ENCODE measurements at places on chromosomes 6 and 20. TPM values are rescaled to one million over a fixed set of nuclear protein-coding genes. Genes with fewer than 3 reads are reported as not detected.

BPIFA3 gene
- total RNA-seq, result not detected

- no peaks in the 10 kb centered on the region for H3K27me3 ChIP-seq
- H3K36me3 ChIP-seq, result no peaks in the 10 kb centered on the region
- no peak for DNase-seq
- H3K4me1 ChIP-seq, result no peaks in the 10 kb centered on the region
- H3K4me3 ChIP-seq, result no peak overlapping the region
Measured at GRCh38 chr6:170485159-170485558, 67.9 kb downstream of the PSMB1 start.

- no peak for DNase-seq
- no peaks in the 10 kb centered on the region for H3K4me1 ChIP-seq
- no peaks in the 10 kb centered on the region for H3K27me3 ChIP-seq
- no peak overlapping the region for H3K27ac ChIP-seq
- H3K4me3 ChIP-seq, result no peak overlapping the region
Measured at GRCh38 chr6:36949636-36950035, 4.9 kb upstream of the PI16 start.

DSP gene
- total RNA-seq, result 163 TPM

PTCHD4 gene
- 0.75 TPM for total RNA-seq

DNA sequence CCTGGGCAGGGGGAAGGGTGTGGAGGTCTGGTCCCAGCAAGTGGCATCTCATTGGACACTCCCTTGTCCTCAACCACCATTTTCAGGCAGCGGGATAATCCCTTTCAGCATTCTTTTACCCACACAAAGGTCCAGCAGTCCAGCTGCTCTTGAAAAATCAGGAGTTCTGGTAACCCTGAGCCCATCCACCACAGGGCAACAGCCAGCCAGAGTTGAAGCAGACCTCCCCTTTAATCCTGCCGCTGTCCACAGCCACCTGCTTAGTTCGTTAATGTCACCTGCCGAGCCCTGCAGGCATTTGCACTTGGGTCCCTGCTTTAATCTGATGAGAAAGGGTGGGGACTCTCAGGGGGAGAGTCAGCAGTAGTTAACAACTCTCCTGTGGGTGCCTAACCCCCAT lies 11.1 kb downstream of the TMEM74B start:
- H3K27ac ChIP-seq, result no peak overlapping the region
- no peaks in the 10 kb centered on the region for H3K36me3 ChIP-seq
- H3K4me3 ChIP-seq, result no peak overlapping the region
- H3K4me1 ChIP-seq, result no peaks in the 10 kb centered on the region
- DNase-seq, result no peak

EDN3 gene
- total RNA-seq, result 13.1 TPM

DNA sequence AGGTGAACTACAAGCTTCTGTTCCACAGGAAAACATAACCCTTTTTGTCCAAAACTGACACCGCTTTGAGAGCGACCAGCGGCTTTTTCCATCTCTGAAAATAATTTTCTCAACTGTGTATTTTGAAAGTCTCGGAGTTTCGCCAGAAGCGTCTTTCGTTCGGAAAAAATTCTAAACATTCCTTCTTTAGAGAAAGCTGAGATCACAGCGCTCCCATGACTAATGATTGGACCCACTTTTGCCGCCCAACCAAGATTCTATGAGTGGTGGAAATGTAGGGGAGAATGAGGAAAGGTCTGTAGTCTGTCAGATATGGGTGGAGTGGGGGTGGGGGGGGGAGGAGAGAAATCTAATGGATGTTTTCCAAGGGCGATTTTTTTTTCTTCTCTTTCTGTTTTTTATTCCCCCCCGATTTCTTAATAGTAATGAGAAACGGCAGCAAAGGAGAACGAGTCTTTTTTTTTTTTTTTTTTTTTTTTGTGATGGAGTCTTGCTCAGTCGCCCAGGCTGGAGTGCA lies 189.3 kb downstream of the TRIM27 start:
- no peak overlapping the region for H3K4me3 ChIP-seq
- H3K27ac ChIP-seq, result no peak overlapping the region
- peaks cover 100% of the 10 kb centered on the region for H3K27me3 ChIP-seq
- H3K36me3 ChIP-seq, result no peaks in the 10 kb centered on the region
- no peaks in the 10 kb centered on the region for H3K4me1 ChIP-seq

SEL1L2 gene
- not detected for total RNA-seq

- no peak overlapping the region for H3K4me3 ChIP-seq
- no peak overlapping the region for H3K27ac ChIP-seq
- H3K27me3 ChIP-seq, result no peaks in the 10 kb centered on the region
- no peak for DNase-seq
Measured at GRCh38 chr6:109772883-109773431, 81.9 kb downstream of the FIG4 start.

PHACTR3 gene
- 5.4 TPM for total RNA-seq

WFDC10B gene
- total RNA-seq, result not detected

GRCh38 chr6:52725143-52725534 lies 38.1 kb downstream of the GSTA2 start:
- peak overlapping the region; percentile 75 for H3K27ac ChIP-seq
- no peaks in the 10 kb centered on the region for H3K36me3 ChIP-seq
- no peak overlapping the region for H3K4me3 ChIP-seq
- no peaks in the 10 kb centered on the region for H3K27me3 ChIP-seq
- DNase-seq, result peak; percentile 17
- H3K4me1 ChIP-seq, result peaks cover 12% of the 10 kb centered on the region

DNA sequence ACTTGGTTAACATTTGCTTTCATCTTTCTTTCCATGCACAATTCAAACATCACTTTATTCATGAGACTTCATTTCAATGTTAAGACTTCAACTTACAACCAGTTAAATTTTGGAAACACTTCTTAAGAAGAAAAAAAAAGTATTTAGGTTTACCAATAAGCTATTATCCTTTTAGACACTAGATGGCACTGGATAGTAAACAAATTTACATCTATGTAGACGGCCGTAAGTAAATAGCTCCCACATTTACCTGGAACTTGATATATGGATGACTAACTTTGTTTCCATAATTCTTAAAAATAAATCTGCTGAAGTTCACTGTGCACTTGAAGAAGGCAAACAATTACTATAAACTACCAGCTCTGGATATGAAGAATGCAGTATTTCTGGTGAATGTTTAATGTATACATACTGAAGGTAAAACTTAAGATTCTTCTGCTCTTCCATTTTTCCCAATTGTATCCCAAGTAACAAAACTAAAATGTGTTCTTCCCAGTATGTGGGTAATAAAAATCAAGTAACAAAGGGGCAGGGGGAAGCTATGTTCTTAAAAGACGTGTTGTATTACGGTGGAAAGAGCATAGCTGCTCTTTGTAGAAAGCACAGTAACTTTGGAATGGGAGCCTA lies 130.6 kb upstream of the C6orf118 start:
- no peaks in the 10 kb centered on the region for H3K27me3 ChIP-seq
- H3K4me1 ChIP-seq, result no peaks in the 10 kb centered on the region
- H3K36me3 ChIP-seq, result no peaks in the 10 kb centered on the region
- no peak for DNase-seq
- H3K4me3 ChIP-seq, result no peak overlapping the region
- H3K27ac ChIP-seq, result no peak overlapping the region

CLPSL1 gene
- not detected for total RNA-seq

- H3K36me3 ChIP-seq, result no peaks in the 10 kb centered on the region
- no peaks in the 10 kb centered on the region for H3K27me3 ChIP-seq
- H3K27ac ChIP-seq, result peak overlapping the region; percentile 12
Measured at GRCh38 chr20:23119456-23120216, 33.5 kb upstream of the CD93 start.

- no peaks in the 10 kb centered on the region for H3K27me3 ChIP-seq
- no peak overlapping the region for H3K4me3 ChIP-seq
- no peak overlapping the region for H3K27ac ChIP-seq
Measured at GRCh38 chr20:16662467-16662866, 67.4 kb upstream of the SNRPB2 start.

GRCh38 chr6:87572883-87573282 lies 16.9 kb downstream of the RARS2 start:
- no peaks in the 10 kb centered on the region for H3K36me3 ChIP-seq
- H3K27ac ChIP-seq, result no peak overlapping the region
- H3K4me1 ChIP-seq, result peaks cover 36% of the 10 kb centered on the region
- no peaks in the 10 kb centered on the region for H3K27me3 ChIP-seq
- no peak overlapping the region for H3K4me3 ChIP-seq

- H3K4me3 ChIP-seq, result no peak overlapping the region
- H3K4me1 ChIP-seq, result peaks cover 5% of the 10 kb centered on the region
- H3K27ac ChIP-seq, result no peak overlapping the region
- peaks cover 19% of the 10 kb centered on the region for H3K36me3 ChIP-seq
Measured at GRCh38 chr20:37396416-37397075, 50.6 kb downstream of the SRC start.

GRCh38 chr6:167951781-167952511 lies 45.5 kb upstream of the KIF25 start:
- DNase-seq, result no peak
- H3K27ac ChIP-seq, result no peak overlapping the region
- H3K4me1 ChIP-seq, result peaks cover 14% of the 10 kb centered on the region
- H3K36me3 ChIP-seq, result peaks cover 20% of the 10 kb centered on the region
- H3K27me3 ChIP-seq, result no peaks in the 10 kb centered on the region
- H3K4me3 ChIP-seq, result no peak overlapping the region

DNA sequence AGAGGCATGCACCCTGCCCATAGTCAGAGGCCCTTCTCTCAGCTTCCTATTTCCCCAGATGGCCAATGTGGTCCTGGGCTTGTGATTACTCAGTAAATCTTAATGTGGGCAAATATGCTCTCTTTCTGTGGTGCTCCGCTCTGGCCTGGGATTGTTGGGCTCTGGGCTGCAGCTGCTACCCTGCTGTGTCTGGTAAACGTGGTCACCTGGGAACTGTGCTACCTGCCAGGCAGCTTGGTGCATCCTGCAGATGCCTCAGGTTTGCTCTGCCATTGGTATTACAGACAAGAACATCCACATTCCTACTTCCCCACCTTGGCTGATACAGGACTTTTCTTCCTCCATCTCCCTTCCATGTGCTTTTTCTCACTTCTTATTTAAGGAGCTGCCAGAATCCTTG lies 611.5 kb upstream of the IMPG1 start:
- no peak for DNase-seq
- no peaks in the 10 kb centered on the region for H3K4me1 ChIP-seq
- no peak overlapping the region for H3K4me3 ChIP-seq
- no peaks in the 10 kb centered on the region for H3K27me3 ChIP-seq

DNA sequence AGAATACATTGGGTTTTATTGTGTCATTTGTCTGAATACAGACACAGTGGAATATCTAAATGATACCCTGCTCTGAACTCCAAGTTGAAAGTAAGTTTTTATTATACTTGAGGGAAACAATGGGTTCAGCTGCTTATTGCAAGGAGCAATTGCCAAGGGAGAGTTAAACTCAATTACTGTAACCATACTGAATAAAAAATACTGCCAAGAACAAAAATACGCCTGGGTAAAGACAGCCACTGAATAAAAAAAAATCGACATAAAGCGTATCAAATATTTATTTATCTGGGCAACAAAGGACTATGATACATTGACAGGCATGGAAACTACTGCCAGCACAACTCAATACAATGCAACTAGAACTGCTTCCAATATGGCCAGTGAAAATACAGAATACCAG lies 18.1 kb downstream of the TFAP2A start:
- H3K4me1 ChIP-seq, result no peaks in the 10 kb centered on the region
- peaks cover 100% of the 10 kb centered on the region for H3K27me3 ChIP-seq
- H3K4me3 ChIP-seq, result no peak overlapping the region
- no peak overlapping the region for H3K27ac ChIP-seq
- no peaks in the 10 kb centered on the region for H3K36me3 ChIP-seq

KCNK16 gene
- total RNA-seq, result not detected

DNA sequence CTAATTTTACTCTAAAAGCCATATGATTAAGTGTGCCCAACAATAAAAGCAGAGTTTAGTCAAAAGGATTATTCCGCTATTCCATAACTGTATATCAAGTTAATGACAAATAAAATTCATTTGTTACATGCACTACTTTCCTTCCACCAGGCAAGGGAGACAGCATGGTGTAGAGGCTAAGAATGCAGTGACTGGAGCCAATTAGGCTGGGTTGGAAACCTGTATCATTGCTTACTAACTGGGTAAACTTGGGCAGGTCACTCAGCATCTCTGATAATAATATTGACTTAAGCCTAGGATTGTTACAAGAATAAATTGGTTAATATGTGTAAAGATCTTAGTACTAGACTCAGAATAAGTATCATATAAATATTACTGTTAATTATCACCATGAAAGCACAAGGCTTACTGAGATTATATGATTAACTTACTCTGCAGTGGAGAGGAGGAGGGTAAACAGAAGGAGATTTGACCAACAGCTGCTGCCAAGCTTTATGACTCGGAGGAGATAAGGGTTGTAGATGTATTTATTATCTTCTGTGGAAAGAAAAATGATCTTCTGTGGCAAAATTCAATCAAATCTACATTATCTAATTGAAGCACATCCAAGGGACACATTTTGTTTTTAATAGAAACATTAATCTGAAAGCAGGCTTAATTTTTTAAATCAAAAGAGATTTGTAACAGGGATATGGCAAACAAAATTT lies 1459.9 kb downstream of the GRIK2 start:
- no peak for DNase-seq
- H3K27me3 ChIP-seq, result no peaks in the 10 kb centered on the region
- H3K36me3 ChIP-seq, result no peaks in the 10 kb centered on the region
- H3K4me1 ChIP-seq, result no peaks in the 10 kb centered on the region
- H3K4me3 ChIP-seq, result no peak overlapping the region
- H3K27ac ChIP-seq, result no peak overlapping the region

BAG2 gene
- 10.6 TPM for total RNA-seq

GRCh38 chr6:91141346-91141745 lies 554.5 kb upstream of the MAP3K7 start:
- no peak for DNase-seq
- H3K4me1 ChIP-seq, result no peaks in the 10 kb centered on the region
- H3K27ac ChIP-seq, result no peak overlapping the region
- no peaks in the 10 kb centered on the region for H3K27me3 ChIP-seq
- H3K36me3 ChIP-seq, result no peaks in the 10 kb centered on the region

GJA10 gene
- not detected for total RNA-seq

GRCh38 chr20:4916971-4917881 lies 84.1 kb downstream of the SLC23A2 start:
- no peak for DNase-seq
- H3K27ac ChIP-seq, result no peak overlapping the region
- H3K27me3 ChIP-seq, result no peaks in the 10 kb centered on the region
- H3K4me1 ChIP-seq, result no peaks in the 10 kb centered on the region
- no peak overlapping the region for H3K4me3 ChIP-seq

FHL5 gene
- total RNA-seq, result 9.2 TPM

DNA sequence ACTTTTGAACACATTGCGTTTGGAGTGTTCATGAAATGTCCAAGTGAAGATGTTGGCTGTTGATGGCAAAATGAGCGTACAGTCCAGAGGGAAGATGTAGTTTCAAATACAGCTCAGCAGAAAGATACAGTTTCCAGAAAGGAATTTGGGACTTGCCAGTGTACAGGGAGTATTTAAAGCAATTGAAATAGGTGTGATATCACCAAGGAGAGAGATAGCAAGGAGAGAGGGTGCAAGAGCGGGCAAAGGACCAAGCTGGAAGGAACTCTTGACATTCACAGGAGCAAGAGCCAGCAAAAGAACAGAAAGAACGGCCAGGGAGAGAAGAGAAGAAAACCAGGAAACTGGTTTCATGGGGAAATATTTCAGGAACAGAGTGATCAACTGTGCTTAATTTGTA lies 47.8 kb downstream of the CARMIL1 start:
- no peaks in the 10 kb centered on the region for H3K36me3 ChIP-seq
- peaks cover 21% of the 10 kb centered on the region for H3K4me1 ChIP-seq
- DNase-seq, result no peak
- no peak overlapping the region for H3K4me3 ChIP-seq
- H3K27me3 ChIP-seq, result no peaks in the 10 kb centered on the region

GRCh38 chr6:110938171-110938570 lies 20.3 kb upstream of the GTF3C6 start:
- no peak for DNase-seq
- no peaks in the 10 kb centered on the region for H3K36me3 ChIP-seq
- H3K27ac ChIP-seq, result no peak overlapping the region
- no peaks in the 10 kb centered on the region for H3K4me1 ChIP-seq
- H3K4me3 ChIP-seq, result no peak overlapping the region

- H3K27ac ChIP-seq, result no peak overlapping the region
- H3K4me3 ChIP-seq, result no peak overlapping the region
- H3K27me3 ChIP-seq, result no peaks in the 10 kb centered on the region
Measured at GRCh38 chr6:41759905-41760579, 12.8 kb upstream of the PGC start.

Measured in transverse colon (tissue), 4 donors.